GM12892 (cell line): ENCODE measurements at places on chromosomes 5 and 9.
A peak's percentile ranks its signal among the peaks of the same experiment; 100 is the strongest.

DNA sequence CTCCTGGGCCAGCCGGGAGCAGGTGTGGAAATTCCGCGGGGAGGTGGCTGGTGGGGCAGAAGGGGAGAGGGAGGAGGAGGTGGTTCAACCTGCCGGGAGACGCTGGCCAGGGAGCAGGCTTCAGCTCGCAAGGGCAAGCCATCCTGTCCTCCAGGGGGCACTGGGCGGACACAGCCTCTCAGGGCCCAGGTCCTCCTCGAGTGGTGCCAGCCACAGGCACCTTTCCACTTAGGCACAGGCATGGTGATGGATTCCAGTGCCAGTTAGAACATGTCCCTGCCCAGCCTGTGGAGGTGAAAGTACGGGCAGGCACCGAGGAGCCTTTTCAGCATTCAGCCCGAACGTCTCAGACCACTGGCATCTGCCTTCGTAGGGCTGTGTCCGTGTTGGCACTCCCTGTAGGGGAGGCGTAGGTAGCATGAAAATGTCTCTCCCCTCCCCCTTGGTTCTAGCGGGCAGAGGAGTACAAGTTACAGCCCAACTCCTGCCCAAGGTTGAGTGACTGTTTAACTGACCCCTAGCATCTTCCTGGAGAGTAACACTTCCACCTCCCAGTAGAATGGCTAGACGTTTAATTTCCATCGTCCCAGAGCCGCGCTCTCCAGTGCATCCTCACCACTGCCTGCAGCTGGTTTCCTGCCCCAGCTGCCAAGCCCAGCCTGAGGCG lies 48.9 kb downstream of the DAB2IP start:
- DNase-seq = no peak

GRCh38 chr9:106932178-106932577 lies 69.2 kb downstream of the ZNF462 start:
- DNase-seq = no peak

- no peak for DNase-seq
Observed at GRCh38 chr9:121696930-121697329, 45.5 kb downstream of the DAB2IP start.

DNA sequence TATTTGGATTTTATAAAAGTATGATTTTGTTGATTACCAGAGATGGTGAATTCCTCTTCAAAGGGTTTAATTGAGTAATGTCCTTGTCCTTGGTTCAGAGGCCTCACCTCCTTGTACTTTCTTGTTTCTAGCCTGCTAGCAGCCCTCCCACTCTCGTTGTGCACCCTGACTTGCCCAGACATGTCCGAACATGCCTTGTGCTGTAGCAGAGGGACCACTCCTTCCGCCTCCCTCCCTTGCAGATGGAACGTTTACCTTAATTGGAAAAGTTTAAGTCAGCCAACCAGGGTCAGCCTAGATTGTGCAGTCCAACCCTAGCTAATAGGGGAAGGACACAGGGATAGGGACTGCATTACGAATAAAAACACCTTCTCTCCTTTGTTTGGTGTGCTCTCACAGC lies 406.9 kb upstream of the NMUR2 start:
- DNase-seq = no peak

GRCh38 chr5:144328494-144328893 lies 157.8 kb downstream of the KCTD16 start:
- DNase-seq = no peak

GRCh38 chr9:28050046-28050445 lies 476.8 kb upstream of the C9orf72 start:
- no peak for DNase-seq

DNA sequence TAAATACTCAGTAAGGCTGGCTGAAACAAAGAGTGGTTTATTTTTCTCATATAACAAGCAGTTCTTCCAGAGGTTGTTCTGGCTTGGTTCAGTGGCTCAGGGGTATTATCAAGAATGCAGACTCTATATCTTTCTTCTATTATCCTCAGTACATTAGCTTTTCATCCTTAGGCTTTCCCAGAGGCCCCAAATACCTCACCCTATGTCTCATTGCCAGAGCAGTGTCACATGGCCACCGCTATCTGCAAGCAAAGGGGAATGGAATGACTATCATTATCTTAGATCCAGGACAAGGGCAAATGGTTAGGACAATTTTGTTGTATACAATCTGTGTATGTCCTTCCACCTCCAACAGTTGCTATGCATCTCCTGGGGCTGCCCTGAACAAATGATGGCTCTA lies 69.0 kb upstream of the SNX2 start:
- no peak for DNase-seq

- no peak for DNase-seq
Observed at GRCh38 chr9:108162664-108163063, 673.1 kb upstream of the KLF4 start.

DNA sequence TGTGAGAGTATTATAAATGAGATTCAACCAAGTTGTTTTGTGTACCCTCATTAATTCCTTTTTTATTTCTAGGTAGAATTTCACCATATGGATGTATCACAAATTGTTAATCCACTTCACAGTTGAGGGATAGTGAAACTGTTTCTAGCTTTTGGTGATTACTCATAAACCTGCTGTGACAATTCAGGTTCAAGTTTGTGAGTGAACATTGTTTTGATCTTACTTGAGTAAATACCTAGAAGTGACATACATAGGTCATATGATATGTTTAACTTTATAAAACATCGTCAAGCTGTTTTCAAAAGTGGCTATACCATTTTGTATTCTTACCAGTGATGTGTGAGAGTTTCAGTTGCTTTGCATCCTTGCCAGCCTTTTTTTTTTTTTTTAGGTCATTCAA lies 112.9 kb downstream of the CAMK4 start:
- no peak for DNase-seq

GRCh38 chr5:42872865-42873264 lies 61.2 kb upstream of the SELENOP start:
- DNase-seq = no peak

DNA sequence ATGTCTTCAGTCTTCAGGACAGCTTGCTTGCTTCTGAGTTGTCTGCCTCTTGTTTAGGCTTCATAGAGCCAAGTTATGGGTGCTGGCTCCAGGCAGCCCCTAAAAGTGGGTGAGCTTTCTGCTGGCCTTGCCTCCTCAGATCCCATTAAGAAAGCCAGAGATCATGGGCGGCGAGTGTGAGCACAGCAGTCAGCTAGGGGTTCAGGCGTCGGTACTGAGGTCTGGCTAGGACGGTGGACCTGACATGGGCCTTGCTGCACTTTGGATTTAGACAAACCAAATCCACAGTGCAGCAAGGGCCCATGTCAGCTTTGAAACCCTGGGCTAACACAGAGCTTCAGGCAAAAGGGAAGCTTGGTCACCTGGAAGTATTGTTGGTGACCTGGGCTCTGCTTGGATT lies 17.6 kb downstream of the PSAT1 start:
- no peak for DNase-seq

DNA sequence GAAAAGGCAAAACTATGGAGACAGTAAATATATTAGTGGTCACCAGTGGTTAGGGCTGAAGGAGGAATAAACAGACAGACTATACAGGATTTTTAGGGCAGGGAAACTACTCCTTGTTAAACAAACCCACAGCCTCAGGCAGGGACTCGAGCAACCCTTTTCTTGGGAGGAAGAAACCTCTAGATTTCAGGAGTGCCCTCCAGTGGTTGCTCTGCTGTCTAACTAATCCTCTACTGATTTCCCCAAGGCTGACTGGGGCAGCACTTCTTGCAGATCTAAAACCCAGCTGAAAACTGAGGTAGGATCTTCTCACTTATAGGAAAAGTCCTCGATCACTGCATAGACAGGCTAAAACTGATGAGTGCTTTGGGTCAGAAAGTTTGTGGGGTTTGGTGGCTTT lies 176.8 kb downstream of the ISOC1 start:
- DNase-seq = no peak

GRCh38 chr9:137247135-137247915 lies 3.8 kb upstream of the STPG3 start:
- no peak for DNase-seq

DNA sequence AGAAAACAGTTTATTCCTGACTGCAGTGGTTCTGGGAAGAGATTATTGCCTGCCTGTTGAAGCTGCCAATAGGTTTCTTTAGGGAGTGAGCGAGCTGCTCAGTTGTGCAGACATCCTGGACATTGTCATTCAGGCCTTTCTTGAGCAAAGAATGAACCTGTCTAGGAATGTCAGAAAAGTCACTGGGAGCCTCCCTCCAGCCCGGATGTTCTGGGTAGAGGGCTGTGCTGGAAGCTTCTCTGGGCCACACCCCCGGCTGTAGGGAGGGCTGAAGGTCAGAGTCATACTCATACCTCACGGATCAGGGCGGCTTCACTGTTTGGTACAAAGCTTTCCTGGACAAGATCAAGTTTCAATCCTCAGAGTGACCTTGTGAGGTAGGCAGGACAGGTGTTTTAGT lies 33.4 kb upstream of the TBC1D2 start:
- no peak for DNase-seq

DNA sequence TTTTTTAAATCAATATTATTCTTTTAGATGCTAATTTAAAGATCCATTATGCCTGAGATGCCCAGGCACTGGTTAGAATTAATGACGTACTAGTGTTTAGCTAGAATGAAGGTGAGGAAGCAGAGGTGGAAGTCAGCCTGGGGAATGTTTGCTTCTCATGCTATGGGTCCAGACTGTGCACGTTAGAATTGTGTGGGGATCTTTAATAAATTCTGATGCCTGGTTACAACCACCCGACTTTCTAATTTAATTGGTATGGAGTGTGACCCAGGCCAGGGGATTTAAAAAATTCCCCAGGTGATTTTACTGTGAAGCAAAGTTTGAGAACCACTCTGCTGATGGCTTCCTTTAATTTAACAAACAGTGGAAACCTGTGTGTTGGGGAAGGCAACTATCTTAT lies 111.1 kb downstream of the DOCK2 start:
- DNase-seq = no peak

DNA sequence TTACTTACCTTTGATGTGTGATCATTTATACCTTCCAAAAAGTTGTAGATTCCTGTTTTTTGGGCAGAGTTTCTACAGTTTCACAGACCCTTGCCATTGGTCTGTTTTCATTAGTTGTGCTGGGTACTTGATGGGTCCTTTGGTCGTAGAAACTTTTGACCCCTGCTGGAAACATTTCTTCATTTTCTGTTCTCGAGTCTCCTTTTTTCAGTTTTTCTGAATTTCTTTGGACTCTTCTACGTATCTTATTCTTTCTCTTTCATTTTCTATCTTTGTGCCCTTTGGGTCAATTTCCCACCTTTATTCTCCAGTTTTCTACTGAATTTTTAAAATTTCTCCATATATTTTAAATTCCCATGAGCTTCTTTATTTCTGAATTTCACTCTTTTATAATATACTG lies 16.7 kb downstream of the AP3S1 start:
- no peak for DNase-seq

DNA sequence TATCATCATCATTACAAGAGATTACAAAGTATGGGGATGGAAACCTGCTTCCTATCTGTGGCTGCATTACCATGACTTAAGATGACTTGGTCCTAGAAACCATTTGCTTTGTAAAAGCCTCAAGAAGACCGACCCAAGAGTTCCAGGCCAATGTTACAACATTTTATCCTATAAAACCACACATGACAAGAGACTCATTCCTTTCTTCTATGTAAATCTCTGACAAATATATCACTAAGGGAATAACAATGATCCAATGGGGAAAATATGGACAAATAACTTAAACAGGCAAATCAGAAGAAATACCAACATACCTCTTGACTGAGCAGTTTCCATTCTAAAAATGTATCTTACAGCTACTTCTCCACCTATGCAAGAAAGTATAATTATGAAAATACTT lies 44.3 kb upstream of the VPS13A start:
- no peak for DNase-seq

- no peak for DNase-seq
Observed at GRCh38 chr5:116502616-116503015, 72.0 kb downstream of the SEMA6A start.

GRCh38 chr5:122434205-122434970 lies 122.4 kb downstream of the SNCAIP start:
- no peak for DNase-seq

DNA sequence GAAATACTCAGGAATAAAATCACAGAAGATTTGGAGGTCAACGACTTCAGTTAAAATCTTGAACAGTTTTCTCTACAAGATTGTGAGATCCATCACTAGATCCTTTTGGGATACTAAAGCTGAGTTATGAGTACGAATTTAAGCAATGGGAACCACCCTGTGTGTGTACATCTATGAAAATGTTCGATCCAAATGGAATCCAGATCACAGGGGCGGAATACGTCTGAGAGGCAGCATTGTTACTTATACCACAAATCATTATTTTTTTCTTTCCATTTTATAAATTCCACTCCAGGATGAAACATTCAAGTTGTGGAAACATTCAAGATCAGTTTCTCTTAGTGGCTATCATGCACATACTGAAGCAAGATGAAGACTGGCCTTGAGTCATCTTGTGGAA lies 239.3 kb upstream of the PAPPA start:
- DNase-seq = no peak

DNA sequence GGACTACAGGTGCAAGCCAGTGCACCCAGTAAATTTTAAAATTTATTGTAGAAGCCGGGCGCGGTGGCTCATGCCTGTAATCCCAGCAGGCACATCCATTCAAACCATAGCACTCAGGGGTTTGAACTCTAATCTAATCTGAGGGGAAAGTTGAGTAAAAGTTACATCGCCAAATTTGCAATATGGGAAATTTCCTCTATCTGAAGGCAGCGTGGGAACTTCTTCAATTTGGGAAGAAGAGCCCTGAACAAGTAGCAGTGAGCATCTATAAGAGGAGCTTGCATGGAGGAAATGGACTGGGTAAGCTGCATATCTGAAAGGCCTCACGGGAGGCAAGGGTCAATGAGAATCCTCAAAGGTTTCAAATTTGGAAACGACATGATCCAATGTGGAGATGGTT lies 2.7 kb upstream of the DNAJC25 start:
- DNase-seq = no peak

- no peak for DNase-seq
Observed at GRCh38 chr9:117290306-117290840, 124.5 kb downstream of the ASTN2 start.

DNA sequence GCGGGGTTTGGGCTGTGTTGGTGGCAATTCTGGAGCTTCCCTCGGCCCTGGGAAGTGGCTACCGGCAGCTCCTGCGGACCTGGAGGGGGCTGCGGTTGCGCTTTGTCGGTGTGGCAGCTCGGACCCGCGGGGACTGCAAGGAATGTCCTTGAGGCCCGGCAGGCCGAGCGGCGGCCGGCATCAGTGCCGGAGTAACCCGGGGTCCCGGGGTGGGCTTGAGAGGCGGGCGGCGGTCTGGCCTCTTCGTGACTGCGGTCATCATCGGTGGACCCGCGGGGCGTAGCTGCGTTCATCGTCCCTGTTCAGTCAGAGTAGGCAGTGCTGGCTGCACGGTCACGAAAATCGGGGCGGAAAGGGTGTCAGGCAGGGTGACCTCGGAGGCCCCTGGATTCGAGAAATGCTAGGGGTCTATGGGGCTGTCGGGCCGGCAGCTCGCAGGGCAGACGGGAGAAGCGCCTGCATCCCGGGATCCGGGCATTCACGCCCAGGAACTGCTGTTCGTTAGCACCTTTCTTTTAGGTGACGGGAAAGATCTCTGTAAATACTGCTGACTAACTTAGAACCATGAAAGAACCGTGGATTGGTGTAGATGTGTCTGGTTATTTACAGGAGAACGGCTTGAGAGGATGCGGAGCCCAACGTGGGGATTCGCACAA lies 474 bp downstream of the HMGCR start:
- DNase-seq = peak; percentile 12

- no peak for DNase-seq
Observed at GRCh38 chr9:38436708-38437107, 12.5 kb upstream of the IGFBPL1 start.

GRCh38 chr9:127419348-127419747 lies 4.8 kb upstream of the ZNF79 start:
- no peak for DNase-seq
